ENCODE measurements at places on chromosomes 4 and X. TPM values are rescaled to one million over a fixed set of nuclear protein-coding genes. Genes with fewer than 3 reads are reported as not detected.

The PRRG1 gene
- 5.0 TPM for total RNA-seq

The FGFBP2 gene
- total RNA-seq, result not detected

The MAGEB16 gene
- not detected for total RNA-seq

The MAGEB5 gene
- not detected for total RNA-seq

The MAGEA4 gene
- not detected for total RNA-seq
